ENCODE measurements at places on chromosomes 12 and 14.

DNA sequence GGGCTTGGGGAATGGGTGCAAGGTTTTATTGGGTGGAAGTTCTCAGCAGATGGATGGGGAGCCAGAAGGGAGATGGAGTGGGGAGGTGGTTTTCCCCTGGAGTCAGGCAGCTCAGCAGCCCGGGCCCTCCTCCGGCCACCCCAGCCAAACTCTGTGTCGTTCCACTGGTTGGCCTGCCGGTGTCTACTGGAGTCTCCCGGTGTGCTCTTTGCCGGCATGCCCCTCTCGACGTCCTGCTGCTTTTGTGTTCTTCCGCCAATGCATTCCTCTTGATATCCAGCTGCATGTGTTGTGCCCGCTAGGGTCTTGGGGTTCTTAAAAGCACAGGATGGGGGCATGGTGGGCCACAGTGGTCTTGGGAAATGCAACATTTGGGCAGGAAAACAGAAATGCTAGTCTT is 72.8 kb downstream of the SEC23A start:
- DNase-seq, result no peak

DNA sequence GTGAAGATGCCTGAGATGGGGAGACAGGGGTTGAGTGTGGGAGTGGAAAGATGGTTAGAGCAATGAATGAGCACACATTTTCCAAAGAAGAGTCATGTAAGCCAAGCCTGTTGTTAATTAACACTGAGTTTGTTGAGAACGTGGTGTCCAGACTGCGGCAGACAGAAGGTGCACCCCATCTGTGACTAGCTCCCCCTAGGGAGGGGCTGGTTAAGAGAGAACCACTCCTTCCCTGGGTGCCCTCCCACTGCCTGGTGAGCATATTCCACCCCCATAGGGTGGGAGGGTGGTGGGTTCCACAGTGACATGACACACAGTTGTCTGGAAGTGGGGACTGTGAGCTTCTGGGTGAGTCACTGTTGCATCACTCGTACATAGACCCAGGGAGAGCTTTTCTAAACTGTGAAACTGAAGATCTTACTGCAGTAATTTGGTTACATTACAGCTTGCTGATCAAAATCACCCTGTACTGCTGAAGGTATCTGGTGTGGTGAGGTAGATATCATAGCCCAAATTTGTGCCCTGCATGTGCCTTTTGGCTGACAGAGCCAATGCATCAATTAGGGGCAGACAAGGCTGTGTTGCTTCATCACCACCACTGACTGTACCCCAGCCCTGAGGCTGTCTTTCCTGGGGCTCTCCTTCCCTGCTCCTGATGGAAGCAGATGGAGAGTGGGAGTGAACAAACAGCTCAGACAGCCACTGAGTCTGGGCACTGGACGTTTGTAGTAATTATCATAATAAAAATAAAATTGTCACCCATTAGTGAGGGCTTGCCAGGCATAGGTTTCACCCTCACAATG is 150.9 kb downstream of the EMP1 start:
- peak; percentile 69 for DNase-seq

DNA sequence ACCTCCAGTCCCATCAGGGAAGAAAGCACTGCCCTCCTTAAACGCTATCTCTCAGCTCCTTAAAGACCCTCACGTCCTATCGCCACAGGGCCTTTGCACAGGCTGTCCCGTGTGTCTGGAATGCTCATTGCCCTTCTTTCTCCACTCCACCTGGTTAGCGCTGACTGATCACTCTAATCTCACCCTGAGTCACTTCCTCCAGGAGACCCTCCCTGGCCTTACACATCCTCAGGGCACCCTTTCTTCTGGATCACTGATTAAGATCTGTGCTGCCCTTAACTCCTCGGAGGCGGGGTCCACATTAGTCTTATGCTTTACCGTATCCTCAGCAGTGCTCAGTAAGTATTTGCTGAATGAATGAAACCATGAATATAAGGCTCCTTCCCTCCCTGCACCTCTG is 94.7 kb downstream of the SYNE3 start:
- no peak for DNase-seq

GRCh38 chr12:62760779-62761178 is 174.2 kb downstream of the PPM1H start:
- no peak for DNase-seq

DNA sequence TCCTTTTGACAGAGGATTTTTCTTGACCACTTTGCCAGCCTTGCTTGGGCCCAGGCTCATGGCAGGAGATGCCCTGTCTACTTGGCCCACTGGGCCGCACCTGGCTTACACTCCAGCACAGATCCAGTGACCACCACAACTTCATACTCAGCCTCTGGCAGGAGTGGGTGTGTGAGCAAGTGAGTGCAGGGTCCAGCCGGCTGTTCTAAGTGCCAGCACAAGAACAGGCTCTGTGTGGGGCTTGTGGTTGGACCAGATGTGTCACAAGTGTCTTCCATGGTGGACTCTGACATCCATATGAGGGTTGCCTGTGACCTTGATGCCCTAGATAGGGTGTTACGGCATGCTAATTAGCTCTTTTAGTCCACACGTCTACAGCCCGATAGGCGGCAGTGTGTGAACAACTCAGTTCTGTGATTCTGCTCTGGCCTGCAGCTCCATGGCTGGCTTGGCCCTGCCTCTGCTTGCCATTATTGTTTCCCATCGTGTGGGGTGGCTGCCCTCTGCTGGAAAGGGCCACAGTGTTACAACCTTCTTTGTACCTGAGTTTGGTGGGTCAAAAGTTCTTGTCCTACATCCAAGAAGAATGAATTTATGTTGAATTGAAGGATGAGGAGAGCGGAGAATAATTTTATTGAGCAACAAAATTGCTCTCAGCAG is 1089.1 kb downstream of the SLC6A15 start:
- no peak for DNase-seq

DNA sequence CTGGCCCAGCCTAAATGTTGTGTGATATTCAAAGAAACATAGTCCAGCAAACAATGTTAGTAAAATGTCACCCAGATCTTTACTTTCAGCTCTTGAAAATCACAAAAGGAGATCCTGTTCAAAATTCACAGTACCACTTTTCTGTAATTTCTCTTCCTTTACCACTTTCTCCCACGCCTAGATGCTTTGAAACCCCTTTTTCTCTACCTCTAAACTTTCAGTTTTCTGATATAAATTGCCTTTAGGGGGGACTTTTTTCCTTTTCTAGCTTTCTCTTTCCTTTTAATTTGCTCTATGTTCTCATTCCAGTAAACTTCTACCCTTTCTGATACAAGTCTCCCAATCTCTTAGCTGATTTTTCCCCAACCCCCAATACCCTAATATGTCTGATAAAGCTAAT is 101.8 kb downstream of the LMO3 start:
- no peak for DNase-seq

DNA sequence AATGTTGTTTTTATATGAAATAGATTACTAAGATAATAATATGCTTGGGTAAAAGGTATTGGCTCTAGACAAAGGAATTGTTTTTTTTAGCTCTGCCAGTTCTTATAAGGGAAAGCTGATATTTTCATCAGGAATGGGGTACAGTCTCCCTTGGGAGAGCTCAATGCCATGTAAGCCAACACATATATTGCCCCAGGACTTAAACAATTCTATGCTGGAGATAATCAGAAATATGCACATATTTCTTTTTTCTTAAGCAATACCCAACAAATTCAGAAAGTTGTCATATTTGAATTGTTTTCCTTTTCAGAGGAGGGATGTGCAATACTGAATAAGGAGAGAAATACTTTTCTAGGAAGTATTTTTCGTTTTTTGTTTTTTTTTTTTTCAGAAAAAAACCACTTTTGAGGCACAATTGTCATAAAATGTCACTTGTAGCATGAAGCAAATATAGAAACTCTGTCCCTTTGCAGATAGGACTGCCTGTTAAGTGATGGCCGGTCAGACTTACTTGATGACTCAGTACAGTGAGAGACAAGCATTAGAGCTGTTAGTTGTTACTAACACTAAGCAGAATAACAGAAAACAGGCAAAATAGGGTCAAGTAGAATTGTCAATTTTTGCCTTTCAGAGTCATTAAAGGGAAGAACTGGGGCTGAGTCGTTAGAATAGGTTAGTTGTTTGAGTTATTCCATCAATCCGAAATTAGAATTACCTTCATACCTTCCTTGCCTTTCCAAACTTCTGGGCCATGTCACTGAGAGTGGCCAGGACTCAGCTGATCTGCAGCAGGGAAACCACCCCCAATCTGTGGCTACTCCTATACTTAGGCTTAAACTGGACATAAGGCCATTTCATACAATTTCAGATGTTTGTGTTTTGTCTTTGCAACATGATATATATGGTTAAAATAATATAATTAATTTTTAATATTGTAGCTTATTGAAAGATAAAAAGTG is 168.1 kb downstream of the SLC38A4 start:
- DNase-seq, result no peak

GRCh38 chr14:105012171-105012985 is 8.5 kb downstream of the CDCA4 start:
- DNase-seq, result no peak

GRCh38 chr14:105019861-105020814 is 745 bp downstream of the CDCA4 start:
- peak; percentile 31 for DNase-seq

DNA sequence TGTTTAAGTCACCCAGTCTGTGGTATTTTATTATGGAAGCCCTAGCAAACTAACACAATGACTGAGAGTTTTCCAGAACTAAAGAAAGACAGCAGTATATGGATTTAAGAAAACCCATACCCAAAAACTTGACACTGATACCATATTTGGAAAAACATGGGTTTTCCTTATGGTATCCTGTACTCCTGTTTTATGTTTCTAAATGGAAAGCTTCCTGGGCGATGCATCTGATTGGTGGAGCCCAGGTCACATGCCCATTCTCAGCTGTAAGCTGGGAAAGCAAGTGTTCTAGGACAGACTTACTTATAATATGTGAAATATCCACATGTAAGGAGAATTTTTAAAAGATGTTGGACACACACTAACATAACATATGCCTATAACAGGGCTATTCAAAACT is 4.5 kb upstream of the RNASE4 start:
- DNase-seq, result no peak

DNA sequence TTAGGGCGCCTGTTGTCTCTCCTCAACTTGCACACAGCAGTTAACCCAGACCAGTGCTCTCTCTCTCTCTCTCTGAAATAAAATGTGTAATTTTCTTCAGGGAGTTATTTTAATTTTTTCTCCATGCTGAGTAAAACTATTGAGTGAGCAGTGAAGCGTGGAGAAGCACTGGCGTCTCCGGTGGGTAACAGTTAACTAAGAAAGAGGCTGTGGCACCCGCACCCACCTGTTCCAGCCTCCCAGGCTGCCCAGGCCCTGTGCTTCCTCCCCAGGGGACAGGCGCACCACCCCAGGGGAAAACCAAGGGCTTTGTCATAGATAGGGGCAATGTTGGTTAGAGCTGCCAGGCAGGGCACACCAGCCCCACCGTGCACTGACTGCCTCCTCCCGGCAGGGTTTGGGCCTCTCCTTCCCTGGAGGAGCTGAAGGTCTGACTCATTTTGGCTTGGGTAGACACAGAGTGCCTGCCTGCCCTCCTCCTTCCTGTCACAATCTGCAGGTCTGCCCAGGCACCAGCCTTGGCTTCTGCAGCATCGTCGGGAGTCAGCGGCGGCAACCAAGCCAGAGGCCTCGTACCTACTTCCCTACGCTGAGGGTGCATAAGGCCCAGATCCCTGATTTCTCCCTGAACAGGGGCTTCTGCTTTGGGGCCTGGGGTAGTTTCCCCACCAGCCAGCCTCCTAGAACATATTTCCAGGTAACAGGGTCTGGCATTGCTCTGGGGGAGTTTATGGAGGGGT is 3.9 kb downstream of the HOXC5 start:
- no peak for DNase-seq

- no peak for DNase-seq
Measured at GRCh38 chr12:75155962-75156361, 53.7 kb downstream of the KCNC2 start.

DNA sequence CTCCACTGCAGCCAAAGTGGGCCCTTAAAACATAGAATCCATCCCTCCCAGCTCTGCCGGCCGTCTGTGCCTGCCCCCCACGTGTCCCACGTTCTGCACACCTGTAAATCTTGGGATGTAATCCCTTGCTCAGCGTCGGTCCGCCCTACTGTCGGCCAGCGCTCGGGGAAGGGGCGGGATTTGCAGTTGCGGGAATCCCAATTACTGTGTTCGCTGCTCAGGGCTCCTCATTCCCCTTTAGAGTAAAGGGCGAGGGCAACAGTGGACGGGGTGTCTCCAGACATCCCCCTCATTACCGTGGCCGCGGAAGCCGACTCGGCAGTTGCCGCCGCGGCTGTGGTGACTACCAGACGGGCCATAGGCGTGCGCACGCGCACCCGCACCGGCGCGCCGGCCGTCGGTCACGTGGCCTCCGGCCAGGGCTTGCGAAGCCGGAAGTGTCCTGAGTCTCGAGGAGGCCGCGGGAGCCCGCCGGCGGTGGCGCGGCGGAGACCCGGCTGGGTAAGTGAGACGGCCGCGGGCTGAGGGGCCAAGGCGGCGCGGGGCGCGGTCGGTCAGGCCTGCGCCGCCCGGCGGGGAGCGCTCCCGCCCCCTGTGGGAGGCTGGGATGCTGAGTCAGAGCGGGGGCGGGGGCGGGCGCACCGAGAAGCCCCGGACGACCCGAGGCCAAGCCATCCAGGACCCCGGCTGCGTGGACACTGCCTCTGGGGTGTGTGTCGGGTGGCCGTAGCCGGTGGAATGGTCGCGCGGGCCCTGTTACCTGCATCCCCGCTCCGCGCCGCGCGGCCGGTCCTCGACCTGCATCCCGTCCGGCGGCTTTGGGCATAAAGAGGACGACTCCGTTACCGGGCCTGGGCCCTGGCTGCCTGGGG is at the start of gene TBK1:
TBK1 (plus strand) TSS at position 434 of the 872 bp plus-strand sequence. CDS start 3,751 bp downstream, outside the sequence.
- peak; percentile 51 for DNase-seq

GRCh38 chr14:76968621-76969063 is 59.9 kb downstream of the IRF2BPL start:
- no peak for DNase-seq

- no peak for DNase-seq
Measured at GRCh38 chr12:4997939-4998338, 45.7 kb upstream of the KCNA5 start.

- DNase-seq, result no peak
Measured at GRCh38 chr12:30794020-30794419, 39.3 kb upstream of the CAPRIN2 start.

GRCh38 chr12:97639702-97640101 is 177.1 kb downstream of the RMST start:
- DNase-seq, result no peak

GRCh38 chr14:62734831-62735230 is 310.4 kb downstream of the KCNH5 start:
- no peak for DNase-seq

DNA sequence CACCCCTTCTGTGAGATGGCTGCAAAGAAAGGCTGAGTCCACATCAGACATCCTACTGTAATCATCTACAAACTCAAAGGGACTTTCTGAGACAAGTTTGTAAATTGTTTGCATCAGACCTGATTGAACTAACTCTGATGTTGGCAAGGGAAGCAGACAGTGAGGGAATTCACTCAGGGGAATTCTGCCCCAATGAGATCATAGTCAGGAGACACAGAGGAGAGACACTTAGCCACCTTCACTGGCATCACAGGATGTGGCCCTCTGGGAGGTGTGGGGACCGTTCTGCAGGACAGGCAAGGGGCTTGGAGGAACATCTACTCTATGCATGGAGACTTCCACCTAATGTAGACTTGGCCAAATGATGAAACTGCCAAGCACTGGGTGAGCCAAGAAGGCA is 70.7 kb upstream of the DDX11 start:
- no peak for DNase-seq

GRCh38 chr12:69689638-69690037 is 9.5 kb downstream of the BEST3 start:
- DNase-seq, result no peak

All from stimulated activated CD4-positive, alpha-beta T cell treated with anti-CD3 and anti-CD28 coated beads, TNF-alpha, amount 100 ng/mL, for 24 hours (primary cell).